ENCODE measurements at places on chromosomes 6 and 20. TPM values are rescaled to one million over a fixed set of nuclear protein-coding genes. Genes with fewer than 3 reads are reported as not detected.

DNA sequence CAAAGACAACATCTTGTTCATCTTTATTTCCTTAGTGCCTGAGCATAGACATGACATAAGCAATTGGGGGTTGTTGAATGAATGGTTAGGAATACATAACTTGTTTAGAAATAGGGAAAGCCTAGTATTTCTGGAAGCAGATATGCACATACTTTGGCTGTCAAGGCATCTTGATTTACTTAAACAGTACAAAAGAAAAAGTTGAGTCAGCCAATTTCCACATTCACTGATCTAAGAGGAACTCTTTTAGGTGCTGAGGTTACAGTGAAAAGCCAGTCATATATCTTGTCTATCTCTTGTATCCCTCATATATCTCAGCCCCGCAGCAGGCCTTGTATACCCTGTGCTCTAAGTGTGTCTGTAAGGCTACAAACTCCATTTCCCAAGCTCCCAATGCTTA, 11.6 kb downstream of the ZKSCAN4 start:
- DNase-seq, result no peak

- no peak for DNase-seq
Observed at GRCh38 chr6:167684276-167685104, 142.2 kb upstream of the AFDN start.

DNA sequence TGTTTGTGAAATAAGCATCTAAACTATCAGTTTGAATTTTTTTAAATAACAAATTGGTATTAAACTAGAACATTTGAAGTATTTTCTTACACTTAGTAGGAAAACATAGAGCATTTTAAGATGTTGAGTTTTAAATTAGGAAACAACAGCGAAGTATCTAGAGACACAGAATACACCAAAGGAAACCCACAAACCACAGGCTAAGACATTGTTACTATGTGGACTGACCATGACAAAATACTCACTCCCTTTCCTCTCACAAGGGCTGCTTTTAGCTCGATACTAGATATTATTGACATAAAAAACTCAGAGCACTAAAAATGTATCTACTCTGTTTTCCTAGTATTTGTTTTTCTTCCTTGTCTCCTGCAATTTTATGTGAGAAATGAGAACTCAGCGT, 266.0 kb upstream of the CITED2 start:
- no peak for DNase-seq

BTN1A1 gene
- not detected for total RNA-seq

TDP2 gene
- total RNA-seq, result 43.0 TPM

CDH4 gene
- total RNA-seq, result not detected

- no peak for DNase-seq
Observed at GRCh38 chr6:10441004-10441654, 26.3 kb upstream of the TFAP2A start.

Measured in activated CD4-positive, alpha-beta T cell treated with anti-CD3 and anti-CD28 coated beads, Interleukin-2, amount 10 ng/mL, durations not matched to agents 7 days and 5 days (primary cell).